Cerebellar nuclear complex (tissue), 1 donor: ENCODE measurements at places on chromosomes 7 and 10.

DNA sequence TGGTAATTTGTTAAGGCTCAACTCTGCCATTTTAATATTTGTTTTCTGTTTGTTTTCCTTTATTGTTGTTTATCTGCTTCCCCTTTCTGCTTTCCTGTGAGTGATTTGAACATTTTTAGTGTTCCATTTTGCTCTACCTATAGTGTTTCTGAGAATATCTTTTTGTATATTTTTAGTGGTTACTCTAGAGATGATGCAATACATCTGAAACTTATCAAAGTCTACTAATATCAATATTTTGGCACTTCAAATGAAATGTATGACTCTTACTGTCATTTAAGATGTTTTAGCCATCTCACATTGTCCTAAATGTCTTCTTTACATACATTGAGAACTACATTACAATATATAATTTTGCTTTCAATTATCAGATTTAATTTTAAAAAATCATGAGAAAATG lies 98.9 kb downstream of the PLXDC2 start:
- DNase-seq, result no peak

DNA sequence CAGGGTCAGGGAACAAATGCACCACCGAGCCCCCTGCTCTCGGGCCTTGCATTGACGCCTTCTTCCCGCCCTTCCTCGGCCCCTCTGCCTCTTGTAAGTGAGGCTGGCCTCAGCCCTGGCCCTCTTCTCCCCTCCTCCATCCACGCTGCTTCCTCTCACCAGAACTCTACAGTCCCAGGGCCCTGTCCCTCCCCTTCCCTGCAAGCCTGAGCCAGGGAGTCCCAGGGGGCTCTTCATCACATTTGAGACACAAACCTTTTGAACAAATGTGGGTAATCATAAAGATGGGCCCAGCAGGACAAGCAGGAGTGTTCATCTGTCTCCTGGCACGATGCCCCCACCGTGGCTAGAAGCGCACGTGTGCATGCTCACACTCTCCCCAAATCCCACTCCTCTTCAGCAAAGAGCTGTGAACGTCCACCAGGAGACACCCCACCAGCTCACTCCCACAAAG lies 57.7 kb downstream of the SLIT1 start:
- DNase-seq, result no peak

- DNase-seq, result no peak
Observed at GRCh38 chr7:99955247-99955646, 20.6 kb downstream of the AZGP1 start.

- DNase-seq, result no peak
Observed at GRCh38 chr7:28999895-29000716, 42.0 kb upstream of the TRIL start.

- DNase-seq, result no peak
Observed at GRCh38 chr7:53001221-53001620, 34.2 kb upstream of the POM121L12 start.

DNA sequence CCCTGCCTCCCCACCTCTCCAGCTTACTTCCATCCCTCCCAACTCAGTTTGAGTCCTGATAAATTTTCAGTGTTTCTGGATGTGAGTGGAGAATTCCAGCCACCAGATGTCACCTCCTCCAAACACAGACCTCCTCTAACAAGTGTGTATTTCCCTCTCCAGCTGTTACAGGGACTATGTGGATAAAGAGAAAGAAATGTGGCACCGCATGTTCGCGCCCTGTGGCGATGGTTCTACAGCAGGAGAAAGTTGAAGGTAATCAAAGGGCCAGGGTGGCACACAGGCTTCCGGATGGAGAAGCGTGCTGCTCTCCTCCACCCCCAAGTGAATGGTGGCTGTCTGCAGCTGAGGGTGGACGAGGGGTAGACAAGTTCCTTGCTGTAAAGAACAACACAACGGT lies 14.7 kb downstream of the FKBP6 start:
- DNase-seq, result no peak

GRCh38 chr7:40551685-40552576 lies 417.1 kb downstream of the SUGCT start:
- no peak for DNase-seq

DNA sequence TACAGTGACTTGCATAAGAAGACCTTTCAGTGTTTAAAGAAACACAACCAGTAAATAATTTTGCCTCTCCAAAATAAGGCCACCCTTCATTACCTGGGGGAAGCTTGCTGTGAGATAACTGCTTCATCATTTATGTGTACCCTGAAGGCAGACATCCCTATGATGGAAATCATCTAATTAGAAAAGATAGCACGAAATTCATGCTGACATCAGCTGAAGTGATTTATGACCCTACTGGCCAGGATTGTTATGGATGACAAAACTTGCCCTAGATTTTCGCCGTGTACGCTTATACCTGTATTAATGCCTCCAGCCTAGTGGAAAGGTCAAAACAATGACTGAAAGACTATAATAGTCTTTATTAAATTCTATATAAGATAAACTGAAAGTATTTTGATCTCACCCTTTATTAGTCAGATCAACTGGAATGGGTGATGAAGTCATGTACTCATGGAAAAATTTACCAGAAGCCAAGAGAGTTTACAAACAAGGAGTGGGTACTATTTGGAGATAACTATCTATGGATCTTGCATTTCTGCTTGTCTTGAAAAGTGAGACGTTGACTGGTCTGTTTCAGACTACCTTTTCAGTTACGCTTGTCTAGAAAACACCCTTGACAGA lies 114.2 kb downstream of the PPP1R3A start:
- no peak for DNase-seq
